ENCODE measurements at places on chromosomes 3 and 15. TPM values are rescaled to one million over a fixed set of nuclear protein-coding genes. Genes with fewer than 3 reads are reported as not detected.
A peak's percentile ranks its signal among the peaks of the same experiment; 100 is the strongest.

GRCh38 chr3:191528589-191528988 is 67.6 kb downstream of the PYDC2 start:
- peak; percentile 27 for DNase-seq

GRCh38 chr3:172192830-172193415 is 153.5 kb downstream of the FNDC3B start:
- no peak for DNase-seq

- DNase-seq = no peak
These were observed 229.0 kb upstream of the TBL1XR1 start for GRCh38 chr3:177426106-177426877.

DNA sequence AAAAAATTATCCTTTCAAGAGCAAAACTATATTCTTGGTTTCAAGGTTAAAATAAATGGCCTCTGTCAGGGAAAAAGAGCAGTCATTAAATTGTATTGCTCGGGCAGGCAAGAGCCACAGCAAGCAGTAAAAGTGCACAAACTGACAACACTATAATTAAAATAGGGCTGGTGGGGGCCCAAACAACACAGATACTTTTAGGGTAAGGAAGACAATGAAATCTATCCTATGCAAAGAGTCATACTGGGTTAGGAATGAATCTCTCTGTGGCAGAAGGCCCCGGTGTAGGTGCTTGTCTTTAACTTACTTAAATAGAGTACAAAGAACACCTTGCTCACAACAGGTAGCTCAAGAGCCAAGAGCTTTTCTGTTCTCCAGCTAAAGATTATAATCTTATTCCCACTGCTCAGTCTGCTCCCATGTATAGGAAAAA is 94.7 kb downstream of the DLG1 start:
- no peak for DNase-seq

- DNase-seq = no peak
These were observed 62.7 kb downstream of the KLHL6 start for GRCh38 chr3:183492849-183493179.

DNA sequence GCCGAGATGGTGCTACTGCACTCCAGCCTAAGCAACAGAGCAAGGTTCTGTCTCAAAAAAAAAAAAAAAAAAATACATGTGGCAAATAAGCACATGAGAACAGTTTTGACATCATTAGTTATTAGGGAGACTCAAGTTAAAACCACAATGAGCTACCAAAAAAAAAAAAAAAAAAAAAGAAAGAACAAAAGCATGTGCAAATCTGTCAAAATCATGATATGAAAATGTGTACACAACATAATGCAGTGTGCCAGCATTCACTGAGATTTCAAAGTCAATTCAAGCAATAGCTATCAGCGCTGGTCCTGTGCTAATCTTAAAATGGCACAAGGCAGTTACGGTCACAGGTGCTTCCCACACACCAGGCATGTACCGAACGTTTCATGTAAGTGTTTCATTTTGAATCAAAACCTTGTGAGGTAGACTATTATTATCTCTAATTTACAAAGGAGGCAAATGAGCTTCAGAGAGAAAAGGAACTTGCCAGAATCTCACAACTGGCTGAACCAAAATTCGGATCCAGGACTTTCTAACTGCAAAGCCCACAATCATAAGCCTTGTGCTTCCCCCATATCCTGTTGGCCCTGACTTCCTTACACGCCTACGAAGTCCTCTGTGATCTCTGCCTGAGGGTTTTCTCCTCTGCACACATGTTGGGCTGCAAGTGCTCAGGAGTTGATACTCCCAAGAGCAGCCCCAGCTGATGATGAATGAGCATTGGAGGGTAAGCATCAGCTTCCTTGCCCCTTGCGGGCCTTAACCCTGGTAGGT is 200.1 kb upstream of the PROK2 start:
- DNase-seq = no peak

DNA sequence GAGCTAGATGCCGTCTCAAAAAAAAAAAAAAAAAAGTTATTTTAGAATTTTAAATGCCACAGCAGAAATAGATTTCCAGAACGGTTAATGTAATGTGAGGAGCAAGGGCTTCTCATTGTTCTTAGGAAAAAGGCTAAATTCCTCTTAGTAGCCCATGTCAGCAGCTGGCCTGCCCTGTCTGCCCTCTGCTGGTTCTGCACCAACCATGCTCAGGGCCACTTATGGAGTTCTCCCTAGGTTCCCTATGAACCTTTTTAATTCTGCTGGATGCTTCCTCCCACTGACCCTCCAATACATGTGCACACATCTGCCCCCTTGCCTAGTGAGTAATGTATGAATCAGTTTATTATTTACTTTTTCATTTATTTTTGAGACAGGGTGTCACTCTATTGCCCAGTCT is 32.2 kb upstream of the DPPA4 start:
- DNase-seq = no peak

GRCh38 chr3:52990637-52991036 is 55.2 kb downstream of the SFMBT1 start:
- DNase-seq = no peak

The ITIH3 gene
- total RNA-seq = under 0.01 TPM

The JAGN1 gene
- 25.8 TPM for total RNA-seq

GRCh38 chr3:16352428-16352827 is 87.4 kb downstream of the OXNAD1 start:
- no peak for DNase-seq

GRCh38 chr15:25238126-25238525 is 200.7 kb downstream of the UBE3A start:
- no peak for DNase-seq

The LCTL gene
- not detected for total RNA-seq

GRCh38 chr3:179962629-179963387 is 73.9 kb downstream of the PEX5L start:
- no peak for DNase-seq

- peak; percentile 22 for DNase-seq
These were observed 42.8 kb downstream of the ZNF609 start for GRCh38 chr15:64503197-64503596.

DNA sequence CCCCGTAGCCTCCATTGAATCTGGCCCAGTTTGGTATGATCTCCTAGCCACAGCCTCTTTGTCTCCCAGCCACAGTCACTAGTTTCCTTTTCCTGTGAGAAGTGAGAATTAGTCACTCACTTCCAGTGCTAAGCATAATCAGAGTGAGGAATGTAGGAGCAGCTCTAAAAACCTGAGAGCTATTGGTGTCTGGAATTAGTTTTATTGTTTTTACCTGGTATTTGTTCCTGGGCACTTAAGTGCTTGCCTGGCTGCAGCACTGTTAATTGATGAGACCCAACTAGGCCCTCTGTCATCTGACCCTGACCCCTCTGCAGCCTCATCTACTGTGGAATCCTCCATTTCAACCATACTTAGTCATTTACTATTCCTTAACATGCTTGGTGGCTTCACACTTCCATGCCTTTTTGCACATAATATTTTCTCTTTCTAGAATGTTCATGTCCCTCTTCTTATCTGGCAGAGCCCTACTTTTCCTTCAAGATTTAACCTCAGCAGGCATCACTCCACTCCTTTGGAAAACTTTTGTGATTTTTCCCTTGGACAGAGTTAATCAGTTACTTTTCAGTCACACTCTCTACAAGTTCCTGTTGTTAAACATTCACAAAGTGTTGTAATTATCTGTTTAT is 48.8 kb downstream of the PDE8A start:
- peak; percentile 26 for DNase-seq

Data from fibroblast of the aortic adventitia (primary cell).